ENCODE measurements at places on chromosomes 4 and X.

GRCh38 chr4:120796271-120796670 lies 126.3 kb downstream of the PRDM5 start:
- no peak for DNase-seq

- no peak for DNase-seq
These were observed 99.1 kb downstream of the AFF1 start for GRCh38 chr4:87033902-87034301.

DNA sequence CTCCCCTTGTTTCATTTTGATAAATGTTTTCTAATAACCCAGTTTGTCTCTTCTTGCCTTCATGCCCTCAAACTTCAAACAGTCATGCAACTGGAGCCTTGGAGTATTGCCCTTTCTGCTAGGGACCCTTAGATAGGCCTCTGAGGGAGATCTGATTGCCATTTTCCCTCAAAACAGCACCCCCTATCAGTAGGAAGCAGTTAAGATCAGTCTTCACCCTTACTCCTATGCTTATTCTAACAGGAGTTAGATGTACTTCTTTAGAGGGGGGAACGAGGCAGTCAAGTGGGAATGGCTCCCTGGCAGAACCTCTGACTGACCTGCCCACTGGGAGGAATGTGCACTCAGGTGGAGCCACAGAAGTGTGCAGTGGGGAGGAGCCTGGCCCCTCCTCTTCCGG lies 74.1 kb downstream of the FAM47A start:
- DNase-seq = no peak

GRCh38 chr4:149999485-150000074 lies 78.7 kb upstream of the DCLK2 start:
- peak; percentile 70 for DNase-seq

Measured in myocyte (in vitro differentiated cells).